ENCODE measurements at places on chromosomes 11 and 22. TPM values are rescaled to one million over a fixed set of nuclear protein-coding genes. Genes with fewer than 3 reads are reported as not detected.
A peak's percentile ranks its signal among the peaks of the same experiment; 100 is the strongest.

Gene CBX6
- 111 TPM for total RNA-seq

- DNase-seq: no peak
- no peaks in the 10 kb centered on the region for H3K27me3 ChIP-seq
- no peak overlapping the region for H3K4me3 ChIP-seq
- H3K27ac ChIP-seq: no peak overlapping the region
Observed at GRCh38 chr11:108975026-108975425, 310.2 kb downstream of the DDX10 start.

GRCh38 chr11:80379620-80380278 lies 938.9 kb upstream of the TENM4 start:
- H3K27ac ChIP-seq: no peak overlapping the region
- DNase-seq: no peak
- no peaks in the 10 kb centered on the region for H3K36me3 ChIP-seq
- no peaks in the 10 kb centered on the region for H3K4me1 ChIP-seq

- DNase-seq: no peak
- H3K36me3 ChIP-seq: no peaks in the 10 kb centered on the region
- H3K27ac ChIP-seq: no peak overlapping the region
- peaks cover 9% of the 10 kb centered on the region for H3K27me3 ChIP-seq
- peaks cover 9% of the 10 kb centered on the region for H3K4me1 ChIP-seq
Observed at GRCh38 chr11:124834526-124835180, 30.6 kb upstream of the ROBO3 start.

DNA sequence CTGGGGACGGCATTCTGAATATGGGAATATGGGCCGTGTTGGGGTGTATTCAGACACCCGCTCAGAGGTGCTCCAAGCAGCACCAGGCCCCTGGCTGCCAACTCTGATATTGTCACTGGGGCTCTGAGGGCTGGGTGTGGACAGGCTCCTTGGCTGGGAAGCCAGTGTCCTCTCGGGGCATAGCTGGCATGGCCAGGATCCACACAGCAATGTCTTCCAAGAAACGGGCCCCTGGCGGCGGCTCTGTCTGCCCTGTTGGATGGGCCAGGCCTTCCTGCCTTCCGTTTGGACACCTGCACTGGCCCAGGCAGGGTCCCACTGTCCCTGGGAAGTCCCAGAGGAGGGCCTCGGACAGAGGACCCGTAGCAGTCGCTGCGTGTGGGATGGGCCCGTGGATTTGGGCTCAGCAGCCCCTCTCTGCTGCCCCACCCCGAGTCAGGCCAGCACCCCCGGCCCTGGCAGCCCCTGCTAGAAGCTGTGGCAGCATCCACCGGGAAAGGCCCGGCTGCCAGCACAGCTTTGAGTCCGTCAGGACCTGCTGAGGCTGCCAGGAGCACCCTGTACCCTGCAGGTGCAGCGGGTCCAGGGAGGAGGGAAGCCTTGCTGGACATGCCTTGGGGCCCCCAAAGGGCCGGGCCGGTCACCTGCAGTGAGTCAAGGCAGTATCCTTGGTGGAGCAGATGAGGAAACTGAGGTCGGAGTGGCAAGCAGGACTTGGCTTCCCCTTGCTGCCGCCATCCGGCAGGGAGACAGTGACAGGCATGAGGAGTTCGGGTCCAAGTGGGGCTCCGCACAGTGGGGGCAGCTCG lies 4.1 kb downstream of the PANX2 start:
- peaks cover 8% of the 10 kb centered on the region for H3K4me1 ChIP-seq
- H3K27me3 ChIP-seq: no peaks in the 10 kb centered on the region
- no peak overlapping the region for H3K27ac ChIP-seq
- DNase-seq: no peak
- no peak overlapping the region for H3K4me3 ChIP-seq
- H3K36me3 ChIP-seq: no peaks in the 10 kb centered on the region

Gene SHANK2
- total RNA-seq: not detected

- no peaks in the 10 kb centered on the region for H3K27me3 ChIP-seq
- H3K4me1 ChIP-seq: peaks cover 17% of the 10 kb centered on the region
- no peak for DNase-seq
- H3K36me3 ChIP-seq: no peaks in the 10 kb centered on the region
Observed at GRCh38 chr11:69480547-69481392, 693 bp upstream of the LINC01488 start.

Gene PRR33
- total RNA-seq: 0.41 TPM

Gene OR52I2
- not detected for total RNA-seq

DNA sequence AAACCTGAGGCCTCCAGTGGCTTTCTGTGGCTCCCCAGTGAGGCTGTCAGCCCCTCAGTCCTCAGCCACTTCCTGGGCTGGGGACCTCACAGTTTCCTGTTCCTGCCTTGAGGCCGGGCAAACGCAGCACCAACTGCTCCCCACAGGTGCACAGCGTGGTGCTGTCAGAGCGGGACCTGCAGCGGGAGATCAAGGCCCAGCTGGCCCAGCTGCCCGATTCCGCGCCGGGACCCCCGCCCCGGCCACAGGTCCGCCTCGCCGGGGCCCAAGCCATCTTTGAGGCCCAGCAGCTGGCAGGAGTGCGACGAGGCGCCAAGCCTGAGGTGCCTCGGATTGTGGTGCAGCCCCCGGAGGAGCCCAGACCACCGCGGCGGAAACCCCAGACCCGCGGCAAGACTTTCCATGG lies 5.4 kb downstream of the TBC1D10C start:
- H3K27me3 ChIP-seq: peaks cover 5% of the 10 kb centered on the region
- H3K4me3 ChIP-seq: no peak overlapping the region
- H3K4me1 ChIP-seq: no peaks in the 10 kb centered on the region
- no peaks in the 10 kb centered on the region for H3K36me3 ChIP-seq

GRCh38 chr11:12889243-12889642 lies 119.9 kb upstream of the RASSF10 start:
- no peaks in the 10 kb centered on the region for H3K27me3 ChIP-seq
- H3K27ac ChIP-seq: peak overlapping the region; percentile 66
- no peaks in the 10 kb centered on the region for H3K36me3 ChIP-seq

GRCh38 chr11:17927041-17927440 lies 85.8 kb downstream of the SERGEF start:
- H3K4me1 ChIP-seq: peaks cover 10% of the 10 kb centered on the region
- H3K36me3 ChIP-seq: no peaks in the 10 kb centered on the region
- H3K27ac ChIP-seq: no peak overlapping the region
- H3K27me3 ChIP-seq: no peaks in the 10 kb centered on the region
